ENCODE measurements at places on chromosomes 16 and 17. TPM values are rescaled to one million over a fixed set of nuclear protein-coding genes. Genes with fewer than 3 reads are reported as not detected.

MC1R gene
- polyA plus RNA-seq = 2.2 TPM

CCL17 gene
- not detected for polyA plus RNA-seq

KRT32 gene
- polyA plus RNA-seq = not detected

AANAT gene
- 0.05 TPM for polyA plus RNA-seq

DLG4 gene
- polyA plus RNA-seq = 49.9 TPM

NSRP1 gene
- polyA plus RNA-seq = 33.4 TPM

DDX28 gene
- polyA plus RNA-seq = 6.6 TPM

AXIN1 gene
- 17.7 TPM for polyA plus RNA-seq

KRTAP4-3 gene
- not detected for polyA plus RNA-seq

- DNase-seq = peak; percentile 45
Observed at GRCh38 chr17:42135664-42136653, 13.4 kb downstream of the HSPB9 start.

DNA sequence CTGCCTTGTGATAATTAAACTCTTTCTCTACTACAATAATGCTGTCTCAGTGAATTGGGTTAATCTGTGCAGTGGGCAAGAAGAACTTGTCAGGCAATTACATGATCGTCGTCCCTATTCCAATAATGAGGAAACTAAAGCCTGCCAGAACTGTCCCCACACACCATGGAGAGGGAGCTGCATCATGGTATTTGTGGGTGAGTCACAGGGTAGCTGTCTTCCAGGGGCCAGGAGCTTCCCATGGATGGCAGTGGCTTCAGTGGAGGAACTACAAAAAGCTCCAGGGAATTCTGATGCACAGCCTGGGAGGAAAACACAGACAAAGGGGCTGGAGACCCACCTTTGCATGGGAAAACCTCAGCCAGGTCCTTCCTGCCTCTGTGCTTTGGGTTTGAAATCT, 83.3 kb upstream of the C16orf82 start:
- DNase-seq = no peak

- DNase-seq = no peak
Observed at GRCh38 chr16:90019543-90020259, 445 bp upstream of the DBNDD1 start.

GRCh38 chr17:7183433-7184090, 4.4 kb upstream of the ASGR1 start:
- DNase-seq = no peak

GRCh38 chr17:40910441-40910841, 25.4 kb upstream of the KRT20 start:
- DNase-seq = no peak

GRCh38 chr16:1330931-1331711, 2.3 kb upstream of the BAIAP3 start:
- no peak for DNase-seq

- DNase-seq = no peak
Observed at GRCh38 chr17:68701046-68701445, 99.9 kb upstream of the FAM20A start.

DNA sequence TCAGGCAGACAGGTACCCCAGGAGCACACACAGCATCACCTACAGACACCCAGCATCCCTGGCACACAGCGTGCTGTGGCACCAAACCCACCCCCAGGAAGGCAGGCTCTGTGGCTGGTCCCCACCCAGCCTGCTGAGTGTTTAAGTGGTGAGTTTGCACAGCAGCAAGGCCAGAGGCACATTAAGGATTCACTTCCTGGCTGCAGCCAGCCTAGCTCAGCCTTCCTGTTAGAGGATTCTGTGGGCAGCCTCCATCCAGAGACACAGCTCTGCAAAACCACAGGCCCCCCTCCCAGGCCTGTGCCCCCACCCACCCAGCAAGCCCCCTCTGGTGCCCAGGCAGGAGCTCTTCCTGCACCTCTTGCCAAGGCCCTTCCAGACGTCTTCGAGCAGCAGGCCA, 36.1 kb upstream of the PHB1 start:
- no peak for DNase-seq

GRCh38 chr17:17783116-17783824, 53.5 kb downstream of the SREBF1 start:
- peak; percentile 58 for DNase-seq

DNA sequence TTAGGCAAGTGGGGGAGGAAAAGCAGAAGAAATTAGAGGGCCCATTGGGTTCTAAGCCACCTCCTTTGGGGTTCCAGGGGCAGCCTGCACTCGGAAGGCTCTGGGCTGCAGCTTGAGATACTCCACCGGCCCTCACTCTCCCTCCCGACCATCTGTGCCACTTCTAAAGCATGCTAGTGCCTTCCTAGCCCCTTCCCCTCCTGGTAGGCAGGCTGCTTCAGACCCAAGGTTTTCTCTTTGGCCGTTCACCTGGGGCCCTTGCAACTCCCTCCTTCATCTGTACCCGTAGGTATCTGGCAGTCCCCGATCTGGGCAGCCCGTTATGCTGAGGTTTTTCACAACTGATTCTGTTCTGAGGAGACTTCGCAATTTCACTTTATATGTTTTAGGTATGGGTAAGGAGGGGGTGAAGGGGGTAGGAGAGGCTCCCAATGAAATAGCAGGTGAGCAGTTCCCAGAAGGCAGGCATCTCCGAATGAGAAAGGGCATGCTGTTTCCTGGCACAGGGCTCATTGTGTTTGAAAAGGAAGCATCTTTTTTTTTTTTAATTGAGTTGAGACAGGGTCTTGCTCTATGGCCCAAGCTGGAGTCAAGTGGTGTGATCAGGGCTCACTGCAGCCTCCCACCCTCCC, 98.7 kb downstream of the RAB11FIP4 start:
- no peak for DNase-seq

DNA sequence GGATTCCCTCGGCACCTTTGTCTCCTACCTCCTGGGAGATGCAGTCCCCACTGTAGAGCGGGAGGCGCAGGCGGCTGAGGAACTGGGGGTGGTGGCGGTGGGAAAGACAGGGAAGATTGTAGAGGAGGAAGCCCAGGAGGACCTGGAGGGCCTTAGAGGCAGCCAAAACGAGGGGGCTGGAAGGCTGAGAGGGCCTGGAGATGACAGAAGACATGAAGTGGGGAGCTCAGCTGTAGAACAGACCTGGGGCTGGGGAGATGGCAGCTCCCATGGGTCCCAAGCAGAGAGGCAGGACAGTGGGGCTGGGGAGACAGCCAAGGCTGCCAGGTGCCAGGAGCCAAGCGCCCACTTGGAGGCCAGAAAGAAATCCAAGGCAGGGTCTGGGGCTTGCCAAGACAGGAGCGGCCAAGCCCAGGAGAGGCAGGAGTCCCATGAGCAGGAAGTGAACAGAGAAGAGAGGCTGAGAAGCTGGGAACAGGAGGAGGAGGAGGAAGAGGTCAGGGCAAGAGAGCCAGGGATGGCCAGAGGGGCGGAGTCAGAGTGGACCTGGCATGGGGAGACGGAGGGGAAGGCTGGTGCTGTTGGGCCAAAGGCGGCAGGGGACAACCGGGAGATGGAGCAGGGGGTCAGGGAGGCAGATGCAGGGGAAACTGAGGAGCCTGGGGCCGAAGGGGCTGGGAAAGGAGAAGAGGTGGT, 803 bp downstream of the APOBR start:
- no peak for DNase-seq

DNA sequence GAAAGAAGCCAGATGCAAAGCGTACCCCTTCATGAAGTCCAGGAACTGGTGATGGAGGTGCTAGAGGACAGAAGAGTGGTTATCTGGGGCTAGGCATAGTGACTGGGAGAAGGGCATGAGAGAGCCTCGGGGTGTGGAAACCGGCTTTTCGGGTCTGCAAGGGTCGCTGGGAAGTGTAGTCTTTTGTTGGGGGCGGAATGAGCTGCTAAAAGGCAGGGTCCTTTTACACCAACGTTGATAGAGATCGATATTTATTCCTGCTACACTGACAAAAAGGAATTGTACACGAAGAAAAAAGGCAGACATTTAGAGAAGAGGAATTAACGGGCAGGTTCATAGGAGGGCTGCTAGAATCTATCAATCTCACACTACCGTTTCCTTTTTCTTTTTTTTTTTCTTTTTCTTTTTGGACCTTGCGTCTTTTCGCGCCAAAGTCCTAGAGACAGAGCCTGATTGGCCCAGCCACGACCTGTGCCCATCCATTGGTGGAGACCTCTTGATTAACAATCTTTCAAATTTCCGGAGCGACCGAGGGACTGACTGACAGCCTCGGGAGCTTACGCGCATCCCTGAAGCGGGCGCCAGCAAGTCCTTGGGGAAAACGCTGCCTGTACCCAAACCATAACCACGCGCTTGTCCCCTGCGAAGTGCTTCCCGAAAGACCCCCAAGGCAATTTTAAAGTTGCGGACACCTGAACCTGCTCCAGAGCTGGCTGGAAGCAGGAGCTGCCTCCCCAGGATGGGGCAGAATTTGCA, 27.7 kb upstream of the DHRS7B start:
- peak; percentile 52 for DNase-seq

DNA sequence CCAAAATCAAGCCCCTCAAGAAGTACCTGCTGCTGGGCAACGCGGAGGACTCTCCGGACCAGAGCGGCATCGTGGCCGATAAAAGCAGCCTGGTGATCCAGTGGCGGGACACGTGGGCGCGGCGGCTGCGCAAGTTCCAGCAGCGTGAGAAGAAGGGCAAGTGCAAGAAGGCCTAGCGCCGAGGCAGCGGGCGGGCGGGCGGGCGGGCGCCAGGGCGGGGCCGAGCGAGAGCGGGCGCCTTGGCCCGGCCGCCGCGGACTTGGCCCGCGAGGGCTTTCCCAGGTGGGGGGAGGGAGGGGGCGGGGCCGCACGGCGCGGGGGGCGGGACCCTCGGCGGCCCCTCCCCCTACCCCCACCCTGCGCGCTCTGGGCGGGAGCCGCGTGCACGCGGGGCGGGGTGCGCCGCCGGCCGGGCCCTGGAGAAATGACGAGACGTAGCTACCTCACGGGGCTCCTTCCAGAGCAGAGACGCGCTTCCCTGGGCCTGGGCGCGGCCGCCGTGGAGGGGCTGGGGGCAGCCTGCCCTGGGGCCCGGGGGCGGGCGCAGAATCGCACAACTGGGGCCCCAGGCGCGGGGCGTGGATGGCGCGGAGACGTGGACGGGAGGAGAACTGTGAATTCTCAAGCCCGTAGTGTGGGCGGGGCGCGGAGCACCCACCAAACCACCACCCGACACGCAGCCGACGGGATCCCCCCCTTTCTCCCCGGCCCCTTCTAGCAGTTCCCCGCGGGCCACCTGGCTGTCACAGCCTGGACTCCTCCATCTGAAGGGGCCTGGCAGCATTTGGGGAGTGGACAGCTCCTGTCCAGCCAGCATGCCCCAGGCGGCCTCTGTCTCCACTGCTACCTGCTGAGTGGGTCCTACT, 218.7 kb downstream of the NTN1 start:
- DNase-seq = peak; percentile 42

GRCh38 chr17:40517286-40517662, 15.9 kb upstream of the TNS4 start:
- no peak for DNase-seq

DNA sequence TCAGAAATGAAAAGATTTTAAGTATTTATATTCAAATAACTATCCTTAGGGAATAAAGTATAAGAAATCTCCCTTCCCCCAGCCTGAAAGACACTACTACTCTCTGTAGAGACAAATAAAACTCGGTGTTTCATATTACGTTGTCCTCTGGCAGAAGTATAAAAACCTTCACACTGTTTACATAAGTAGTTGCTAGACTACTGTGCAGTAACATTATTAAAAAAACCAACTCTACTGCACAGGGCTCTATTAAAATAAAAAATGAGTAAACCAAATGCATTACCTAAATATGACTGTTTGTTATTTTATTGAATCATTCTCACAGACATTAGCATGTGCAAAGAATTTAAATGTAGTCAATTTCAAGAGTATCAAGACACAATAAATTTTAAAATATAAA, 67.4 kb downstream of the MED13 start:
- peak; percentile 28 for DNase-seq

DNA sequence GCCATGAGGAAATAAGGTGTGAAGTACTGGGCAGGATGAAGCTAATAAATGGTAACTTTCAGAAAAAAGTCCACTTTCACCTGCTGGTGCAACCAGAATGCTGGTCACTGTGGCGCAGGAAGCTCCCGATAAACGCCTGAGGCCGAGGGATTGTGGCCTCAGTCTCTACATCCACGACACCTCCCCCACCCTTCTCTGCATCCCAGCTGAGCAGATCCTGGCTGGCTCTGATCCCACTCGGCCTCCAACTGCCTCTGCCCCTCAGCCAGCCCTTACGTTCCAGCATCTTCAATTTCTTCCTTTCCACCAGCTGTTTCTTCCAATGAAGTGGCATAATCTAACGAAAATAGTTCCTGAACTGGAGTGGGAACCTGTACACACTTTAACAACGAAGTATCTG, 49.5 kb downstream of the COX4I1 start:
- DNase-seq = no peak

- DNase-seq = no peak
Observed at GRCh38 chr17:43411749-43412148, 13.0 kb downstream of the ARL4D start.

DNA sequence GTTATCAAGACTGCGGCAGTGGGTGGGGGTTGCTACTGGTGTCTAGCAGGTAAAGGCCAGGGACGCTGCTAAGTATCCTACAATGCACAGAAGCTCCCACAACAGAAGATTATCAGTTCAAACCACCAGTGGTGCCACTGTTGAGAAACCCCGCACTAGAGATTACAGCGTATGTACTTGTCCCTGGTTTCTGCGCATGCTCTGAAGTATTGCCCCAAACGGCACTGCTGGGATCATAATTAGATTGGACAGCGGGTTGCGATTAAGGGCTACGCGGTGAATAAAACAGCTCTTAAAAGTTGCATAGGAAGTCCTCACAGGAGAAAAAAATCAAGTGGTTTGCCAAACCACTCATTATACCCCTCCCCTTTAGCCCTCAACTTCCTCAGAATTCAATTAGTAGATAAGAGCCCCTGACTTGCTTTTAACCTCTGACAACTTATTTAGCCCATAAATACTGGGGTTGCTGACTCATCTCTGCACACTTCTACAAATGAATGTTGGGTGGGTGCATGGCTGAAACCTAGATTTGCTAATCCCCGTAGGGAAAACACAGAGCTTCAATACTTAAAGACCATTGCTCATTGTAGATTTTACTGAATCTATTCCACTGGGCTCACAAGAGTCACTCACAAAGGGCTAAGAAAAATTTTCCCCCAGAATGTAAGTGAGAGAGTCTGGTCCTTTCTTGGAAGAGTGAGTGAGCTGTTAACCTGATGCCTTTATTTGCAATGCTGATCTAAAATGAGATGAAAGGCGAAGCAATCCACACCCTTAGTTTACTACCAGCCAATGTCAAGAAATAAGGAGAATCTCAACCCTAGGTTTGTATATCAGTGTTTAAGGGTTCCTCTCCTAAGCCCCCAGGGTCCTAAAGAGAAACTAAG, 91.8 kb downstream of the RGS9 start:
- peak; percentile 38 for DNase-seq

GRCh38 chr16:11529285-11529684, 57.4 kb downstream of the LITAF start:
- DNase-seq = no peak

DNA sequence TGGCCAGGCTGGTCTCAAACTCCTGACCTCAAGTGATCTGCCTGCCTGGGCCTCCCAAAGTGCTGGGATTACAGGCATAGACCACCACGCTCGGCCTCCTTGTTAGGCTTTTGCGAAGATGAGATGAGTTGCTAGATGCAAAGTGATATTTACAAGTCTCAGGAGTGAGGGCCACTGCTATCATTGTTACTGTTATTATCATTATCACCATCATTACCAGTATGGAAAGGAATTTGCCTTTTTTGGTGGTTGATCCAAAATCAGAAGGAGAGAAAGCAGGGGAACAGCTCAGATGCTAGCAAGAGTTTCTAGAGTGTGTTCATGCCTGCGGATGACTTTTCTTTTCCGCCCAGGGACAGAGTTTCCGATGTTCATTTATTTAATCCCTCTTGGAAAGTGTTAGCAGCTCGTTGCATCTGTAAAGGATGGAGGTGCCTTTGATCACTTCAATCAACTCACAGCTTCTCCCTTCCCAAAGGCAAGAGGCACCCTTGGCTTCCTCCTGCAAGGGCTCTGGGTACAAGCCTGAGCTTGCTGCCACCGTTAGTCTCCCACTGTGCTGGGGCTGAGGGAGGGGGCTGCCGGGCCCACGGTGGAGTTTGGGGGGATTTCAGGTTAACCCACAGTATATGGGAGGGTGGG, 21.6 kb downstream of the ITPRIPL2 start:
- no peak for DNase-seq
